DMS79 (cell line): ENCODE measurements at places on chromosomes 2 and 18.
A peak's percentile ranks its signal among the peaks of the same experiment; 100 is the strongest.

- DNase-seq, result no peak
These were observed 37.0 kb upstream of the YPEL5 start for GRCh38 chr2:30109856-30110255.

- no peak for DNase-seq
These were observed 12.0 kb downstream of the LRRC30 start for GRCh38 chr18:7242926-7243325.

DNA sequence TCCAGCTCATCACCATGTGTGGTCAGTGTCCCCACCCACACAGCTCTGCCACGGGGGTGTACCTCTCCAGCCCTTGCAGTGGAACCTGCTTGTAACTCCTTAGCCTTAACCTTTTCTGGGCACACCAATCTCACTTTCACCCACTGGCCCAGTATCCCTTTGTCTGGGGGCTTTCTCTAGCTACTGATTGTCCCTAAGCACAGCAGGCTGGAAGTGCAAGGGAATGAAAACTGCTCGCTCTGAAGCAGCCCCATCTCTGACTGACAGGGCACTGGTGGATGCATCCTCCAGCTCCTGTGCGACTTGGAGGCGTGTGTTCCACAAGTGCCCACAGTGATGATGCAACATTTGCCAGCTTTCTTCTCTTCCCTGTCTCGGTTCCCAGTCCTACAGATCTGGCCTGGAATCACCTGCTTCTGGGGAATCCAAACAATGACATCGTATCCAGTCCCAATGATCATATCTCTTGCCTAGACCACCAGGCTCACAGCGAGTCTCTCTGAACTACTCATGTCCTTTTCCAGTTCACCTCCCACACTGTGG, 33.6 kb downstream of the SCTR start:
- no peak for DNase-seq

DNA sequence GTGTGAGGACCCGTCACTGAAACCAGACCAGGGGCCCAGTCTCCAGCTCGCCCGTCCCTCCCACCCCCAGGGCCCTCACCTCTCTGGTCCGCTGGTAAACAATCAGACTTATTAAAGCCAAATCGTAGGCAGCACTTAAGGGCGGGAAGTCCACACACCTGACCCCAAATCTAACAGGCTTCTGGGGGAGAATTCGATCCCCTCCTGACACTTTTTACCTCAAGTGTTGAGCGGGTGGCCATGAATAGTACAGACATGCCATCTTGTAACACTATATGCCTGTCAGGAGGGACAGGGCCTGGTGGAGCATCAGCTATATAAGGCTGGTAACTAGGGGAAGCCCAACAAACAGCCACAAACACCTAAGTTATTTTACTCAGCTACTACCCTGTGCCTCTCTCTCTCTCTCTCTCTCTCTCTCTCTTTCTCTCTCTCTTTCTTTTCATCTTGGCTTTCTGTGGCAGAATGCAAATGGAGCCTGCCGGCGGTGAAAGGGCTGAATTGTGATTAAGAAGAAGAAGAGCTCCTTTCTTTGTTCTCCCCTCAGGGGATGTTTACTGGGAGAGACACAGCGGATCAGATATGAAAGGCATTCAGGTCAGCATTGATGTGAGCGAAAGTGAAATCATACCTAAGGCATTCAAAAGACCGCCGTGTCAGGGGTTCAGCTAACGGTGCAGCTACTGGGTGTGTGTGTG, 9.5 kb downstream of the ZEB2 start:
- DNase-seq, result no peak

DNA sequence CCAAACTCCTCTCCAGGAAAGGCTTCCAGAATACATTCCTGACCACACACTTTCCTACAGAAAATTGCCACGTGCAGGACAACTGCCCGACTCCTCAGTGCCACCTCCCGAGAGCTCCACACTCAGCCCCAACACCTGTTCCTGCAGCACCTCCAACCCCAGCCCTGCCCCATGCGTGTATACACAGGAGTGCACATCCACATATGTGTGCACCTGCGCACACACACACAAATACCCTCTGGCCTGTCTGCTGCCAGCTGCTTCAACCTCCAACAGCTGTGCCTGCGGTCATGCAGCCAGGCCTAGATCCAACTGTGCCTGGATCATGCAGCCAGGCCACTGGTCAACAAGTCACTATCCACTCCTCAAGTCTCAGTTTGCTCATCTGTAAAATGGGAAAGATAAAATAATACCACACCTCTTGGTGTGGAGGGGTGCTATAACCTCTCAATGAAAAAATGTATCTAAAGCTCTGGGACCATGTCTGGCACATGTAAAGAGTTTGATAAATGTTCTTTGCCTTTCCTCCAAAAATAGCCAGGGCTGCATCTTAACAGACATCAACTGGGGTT, 152.1 kb upstream of the ID2 start:
- no peak for DNase-seq

- no peak for DNase-seq
These were observed 1.3 kb downstream of the YWHAQ start for GRCh38 chr2:9629222-9630116.

- no peak for DNase-seq
These were observed 102.9 kb downstream of the TGFA start for GRCh38 chr2:70450641-70451250.

DNA sequence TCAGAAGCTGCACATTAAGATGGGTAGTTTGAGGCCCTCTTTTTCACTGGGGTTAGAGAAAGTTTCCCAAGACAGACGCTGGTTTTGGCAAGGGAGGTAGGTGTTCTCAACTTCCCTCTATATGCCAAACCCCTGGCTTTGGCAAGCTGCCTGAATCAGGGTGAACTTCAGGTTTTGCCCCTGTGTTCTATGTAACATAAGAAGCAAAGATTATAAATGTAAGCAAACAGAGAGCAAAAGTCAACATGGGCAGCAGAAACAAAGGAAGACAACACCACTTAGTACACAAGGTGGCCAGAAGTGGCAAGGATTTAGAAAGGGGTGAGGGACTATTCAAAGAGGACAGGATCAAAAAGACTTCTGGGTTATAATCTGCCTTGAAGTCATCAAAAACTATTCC, 70.5 kb upstream of the TFCP2L1 start:
- peak; percentile 78 for DNase-seq

GRCh38 chr2:33560017-33560416, 39.1 kb downstream of the FAM98A start:
- DNase-seq, result no peak

GRCh38 chr2:43100362-43100882, 126.0 kb downstream of the ZFP36L2 start:
- no peak for DNase-seq

GRCh38 chr18:63302220-63302619, 17.3 kb downstream of the BCL2 start:
- no peak for DNase-seq

DNA sequence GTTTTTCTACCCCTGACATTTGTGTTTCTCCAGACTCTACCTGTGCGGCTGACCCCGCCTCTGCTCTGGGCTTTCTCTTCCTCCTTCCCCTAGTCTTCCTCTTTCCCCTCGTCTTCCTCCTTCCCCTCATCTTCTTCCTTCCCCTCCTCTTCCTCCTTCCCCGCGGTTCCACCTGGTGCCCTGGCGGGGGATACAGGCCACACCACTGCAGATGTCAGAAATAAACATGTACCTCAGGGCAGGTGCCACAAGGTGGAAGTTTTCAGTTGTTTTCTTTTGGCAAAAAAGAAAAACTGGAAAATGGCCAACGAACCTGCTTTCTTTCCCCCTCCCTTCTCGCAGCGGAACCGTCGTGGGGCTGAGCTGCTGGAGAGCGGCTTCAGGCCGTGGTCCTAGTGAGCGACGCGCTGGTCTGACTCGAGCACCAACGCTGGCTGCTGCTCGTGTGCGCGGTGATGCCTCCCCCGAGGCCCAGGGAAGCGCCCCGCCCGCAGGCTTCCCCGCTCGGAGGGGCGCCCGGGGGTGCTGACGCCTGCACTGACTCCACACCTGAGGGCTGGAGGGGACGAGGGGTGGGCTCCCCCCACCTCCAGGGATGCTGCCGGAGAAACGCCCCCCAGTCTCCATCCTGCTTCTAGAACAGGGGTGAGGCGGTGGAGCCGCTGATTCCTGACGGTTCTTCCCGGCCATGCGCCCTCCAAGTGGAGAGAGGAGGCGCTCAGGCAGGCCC, 83.7 kb upstream of the ZNF516 start:
- DNase-seq, result no peak

- no peak for DNase-seq
These were observed 112.0 kb downstream of the GBX2 start for GRCh38 chr2:236056141-236056540.

DNA sequence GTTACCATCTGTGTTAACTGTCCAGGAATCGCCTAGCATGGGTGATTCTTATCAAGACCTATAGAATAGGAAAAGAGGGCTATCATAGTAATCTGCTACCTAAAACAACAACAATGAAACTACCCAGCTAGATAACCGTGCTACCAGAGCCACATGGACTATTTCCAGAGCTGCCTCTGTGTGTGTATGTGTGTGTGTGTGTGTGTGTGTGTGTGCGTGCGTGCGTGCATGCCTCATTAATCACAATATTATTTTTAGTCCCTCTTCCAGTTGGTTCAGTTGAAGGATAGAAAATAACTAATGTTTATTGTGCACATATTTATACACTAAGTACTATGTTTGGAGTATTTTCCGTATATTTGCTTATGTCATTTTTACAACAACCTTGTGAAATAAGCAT, 201.1 kb downstream of the SP3 start:
- no peak for DNase-seq

- no peak for DNase-seq
These were observed 7.7 kb downstream of the DNMT3A start for GRCh38 chr2:25333981-25334380.

DNA sequence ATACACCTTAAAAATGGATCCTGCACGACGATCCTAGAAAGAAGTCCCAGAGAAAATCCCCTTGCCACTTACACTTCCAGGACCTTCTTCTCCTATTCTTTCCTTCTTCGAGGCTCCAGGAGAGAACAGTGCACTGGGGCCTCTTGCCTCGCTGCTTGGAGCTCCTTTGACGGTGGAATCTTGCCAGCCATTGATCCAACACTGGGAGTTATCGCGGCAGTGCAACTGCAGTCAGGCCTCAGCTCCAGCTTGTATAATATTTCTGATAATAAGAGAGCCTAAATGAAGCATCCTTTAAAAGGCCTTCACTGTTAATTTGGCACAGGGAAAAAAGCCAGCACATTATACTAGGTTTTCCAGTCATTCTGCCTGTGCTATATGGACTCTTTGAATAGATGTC, 216.9 kb upstream of the PARD3B start:
- DNase-seq, result no peak

- DNase-seq, result peak; percentile 20
These were observed 99.6 kb downstream of the PRPF40A start for GRCh38 chr2:152617456-152618192.

DNA sequence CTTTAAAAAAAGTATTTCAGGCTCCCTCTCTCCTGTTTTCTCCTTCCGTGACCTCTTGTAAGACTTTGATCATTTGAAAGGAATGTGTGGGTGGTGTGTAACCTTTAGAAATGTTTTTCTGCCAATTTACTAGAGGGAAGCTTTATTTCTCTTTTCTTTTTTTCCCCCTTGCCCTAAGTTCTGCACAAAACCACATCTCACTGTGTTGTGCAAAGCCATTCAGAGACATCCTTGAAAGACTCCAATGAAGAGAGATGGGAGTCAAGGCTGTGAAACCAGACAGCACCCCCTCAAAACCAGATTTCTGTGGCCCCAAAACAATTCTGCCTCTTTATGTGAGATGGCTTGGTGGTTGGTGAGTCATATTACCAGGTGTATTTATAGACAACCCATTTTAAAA, 184.6 kb upstream of the ERBB4 start:
- DNase-seq, result no peak

GRCh38 chr18:22250591-22250996, 81.2 kb downstream of the GATA6 start:
- no peak for DNase-seq

DNA sequence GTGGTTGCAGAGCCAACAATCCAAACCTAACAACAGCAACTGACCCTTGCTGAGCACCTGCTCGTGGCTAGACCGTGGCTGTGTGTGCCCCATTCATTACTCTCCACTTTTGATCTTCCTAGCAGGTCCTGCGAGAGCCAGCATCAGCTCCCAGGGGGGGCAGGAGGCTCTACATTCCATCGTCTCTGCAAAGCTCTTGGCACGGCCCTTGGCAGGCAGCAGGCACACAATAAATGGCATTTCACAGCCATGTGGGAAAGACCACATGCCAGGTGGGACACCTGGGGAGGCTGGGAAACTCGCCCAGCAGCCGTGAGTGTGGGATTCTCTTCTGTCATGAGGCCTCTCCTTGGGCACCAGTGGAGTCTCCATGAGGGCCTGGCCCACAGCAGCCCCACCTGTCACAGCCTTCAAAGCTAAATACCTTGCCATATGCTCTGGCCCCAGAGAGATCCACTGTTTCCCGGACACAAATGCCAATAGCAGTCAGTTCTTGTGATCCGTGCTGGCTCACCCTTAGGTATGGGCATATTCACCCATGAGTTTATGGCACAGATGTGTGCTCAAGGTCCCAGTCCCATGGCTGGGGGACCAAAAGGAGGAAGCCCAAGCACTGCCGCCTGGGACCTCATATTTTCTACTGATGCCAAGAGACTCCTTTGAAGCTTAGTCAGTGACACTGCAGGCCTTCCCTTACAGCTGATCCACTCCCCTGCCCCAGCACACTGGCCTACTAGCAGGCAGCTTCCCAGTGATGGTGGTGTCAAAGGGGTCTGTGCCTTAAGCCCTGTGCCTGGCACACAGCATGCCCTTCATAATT, 6.8 kb upstream of the TEX51 start:
- no peak for DNase-seq

GRCh38 chr2:169272010-169272409, 90.3 kb downstream of the LRP2 start:
- no peak for DNase-seq

GRCh38 chr2:223604231-223604630, 2.1 kb upstream of the SCG2 start:
- no peak for DNase-seq

DNA sequence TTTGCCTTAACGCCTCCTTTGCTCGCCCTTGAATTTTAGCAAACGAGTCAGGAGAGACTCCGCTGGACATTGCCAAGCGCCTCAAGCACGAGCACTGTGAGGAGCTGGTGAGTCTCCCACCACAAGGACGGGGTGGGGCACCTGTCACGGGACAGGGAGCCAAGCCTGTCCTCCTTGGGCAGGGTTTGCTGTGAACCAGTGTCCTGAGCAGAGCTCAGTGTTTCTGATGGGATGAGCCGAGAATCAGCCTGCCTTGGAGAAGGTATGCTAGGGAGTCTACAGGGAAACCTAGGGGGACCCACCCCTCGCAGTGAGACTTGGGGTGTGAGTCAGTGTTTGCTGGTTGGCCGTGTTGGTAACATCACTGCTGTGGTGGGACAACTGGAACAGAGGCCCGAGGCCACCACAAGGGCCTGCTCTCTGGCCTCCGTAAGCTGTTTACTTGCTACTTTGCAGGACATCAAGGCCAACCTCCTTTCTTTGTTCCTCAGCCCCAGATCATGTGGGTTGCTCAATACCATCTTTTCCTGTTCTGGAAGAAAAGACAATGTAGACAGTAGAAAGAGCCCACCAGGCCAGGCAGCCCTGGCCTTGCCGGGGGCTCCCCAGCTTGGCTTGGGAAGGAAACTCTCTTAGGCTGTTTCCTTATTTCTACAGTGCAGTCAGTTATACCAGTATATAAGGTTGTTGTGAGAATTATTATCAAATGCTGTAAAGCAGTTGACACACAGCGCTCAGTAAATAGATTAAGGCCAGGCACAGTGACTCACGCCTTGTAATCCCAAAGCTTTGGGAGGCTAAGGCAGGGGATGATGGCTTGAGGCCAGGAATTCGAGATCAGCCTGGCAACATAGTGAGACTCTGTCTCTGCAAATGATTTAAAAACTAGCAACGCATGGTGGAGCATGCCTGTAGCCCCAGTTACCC, 42.4 kb downstream of the ITGB1BP1 start:
- DNase-seq, result no peak
